ENCODE measurements at places on chromosomes 4 and X.

GRCh38 chr4:79687006-79687405, 279.0 kb upstream of the GK2 start:
- DNase-seq, result no peak

- DNase-seq, result no peak
Measured at GRCh38 chrX:39577985-39578869, 519.5 kb downstream of the BCOR start.

GRCh38 chr4:148514581-148514980, 72.4 kb upstream of the NR3C2 start:
- DNase-seq, result no peak

- no peak for DNase-seq
Measured at GRCh38 chr4:10050261-10050661, 29.0 kb upstream of the SLC2A9 start.

- DNase-seq, result no peak
Measured at GRCh38 chr4:88724406-88724805, 26.8 kb upstream of the NAP1L5 start.

DNA sequence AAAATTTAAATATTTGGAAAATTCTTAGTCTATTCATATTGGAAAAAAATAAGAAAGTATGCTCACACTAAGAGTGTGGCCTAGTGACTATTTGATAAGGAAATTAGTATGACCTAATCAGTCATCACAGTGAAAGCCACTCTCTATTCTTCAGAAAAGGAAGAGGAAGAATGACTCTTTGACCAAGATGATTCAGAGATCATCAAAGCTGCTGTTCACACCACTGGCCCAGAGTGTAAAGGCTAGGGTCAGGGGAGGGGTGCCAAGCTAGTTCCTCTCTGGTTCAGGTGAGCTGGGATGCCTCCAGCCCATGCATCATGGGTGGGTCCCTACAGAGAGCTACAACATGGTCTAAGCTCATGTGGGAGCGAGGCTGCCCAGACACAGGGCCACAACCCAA, 396.9 kb upstream of the NDST3 start:
- no peak for DNase-seq

DNA sequence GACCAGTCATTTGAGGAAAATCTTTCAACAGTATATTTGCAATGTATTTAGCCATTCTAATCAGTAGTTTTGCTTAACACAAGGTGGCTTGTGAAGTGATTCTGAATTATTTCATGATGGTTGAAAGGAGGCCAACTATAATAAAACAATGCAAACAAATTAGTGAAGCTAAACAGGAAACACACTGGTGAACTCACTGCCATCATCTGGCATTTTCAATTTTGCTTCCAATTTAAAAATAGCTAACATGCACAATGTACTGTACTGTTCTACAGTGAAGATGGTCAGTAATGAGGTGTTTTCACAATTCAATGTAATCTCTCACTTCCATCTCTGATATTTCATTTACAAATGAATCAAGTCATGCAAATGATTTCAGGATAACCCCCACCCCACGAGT, 31.1 kb downstream of the PGRMC2 start:
- no peak for DNase-seq

DNA sequence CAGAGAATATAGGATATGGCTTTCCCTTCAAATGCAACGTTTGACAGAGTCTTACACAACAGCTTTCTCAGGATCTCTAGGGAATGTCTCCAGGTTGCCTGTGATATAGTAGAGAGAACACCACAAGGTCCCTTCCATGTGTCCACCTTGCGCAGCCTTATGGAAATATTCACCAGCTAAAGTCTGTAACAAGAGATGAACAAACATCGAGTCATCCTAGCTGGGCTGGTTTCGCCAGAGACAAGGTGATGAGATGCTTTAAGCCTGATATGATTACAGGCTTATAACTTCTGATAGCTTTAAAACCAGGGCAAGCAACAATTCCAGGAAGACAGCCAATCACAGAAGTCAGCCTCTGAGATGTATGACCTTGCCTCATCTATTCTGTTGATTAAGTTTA, 83.8 kb downstream of the SEL1L3 start:
- DNase-seq, result no peak

GRCh38 chr4:121183989-121184388, 19.9 kb upstream of the TNIP3 start:
- no peak for DNase-seq

GRCh38 chr4:182776376-182777105, 140.6 kb downstream of the DCTD start:
- DNase-seq, result no peak

GRCh38 chr4:169015186-169015623, 5.2 kb upstream of the CBR4 start:
- DNase-seq, result no peak

GRCh38 chr4:121764702-121765367, at the start of gene SMIM43:
TSS of gene SMIM43 (minus strand) at chr4:121765164. CDS start at chr4:121765105, 59 bp downstream.
- no peak for DNase-seq

DNA sequence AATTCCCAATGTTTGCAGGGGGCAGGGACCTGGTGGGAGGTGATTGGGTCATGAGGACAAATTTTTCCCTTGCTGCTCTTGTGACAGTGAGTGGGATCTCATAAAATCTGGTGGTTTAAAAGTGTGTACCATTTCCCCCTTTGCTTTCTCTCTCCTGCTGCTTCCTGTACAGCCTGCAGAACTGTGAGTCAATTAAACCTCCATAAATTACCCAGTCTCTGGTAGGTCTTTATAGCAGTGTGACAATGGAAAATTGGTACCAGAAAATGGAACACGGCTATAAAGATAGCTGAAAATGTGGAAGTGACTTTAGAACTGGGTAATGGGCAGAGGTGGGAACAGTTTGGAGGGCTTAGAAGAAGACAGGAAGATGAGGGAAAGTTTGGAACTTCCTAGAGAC, 108.7 kb upstream of the NPFFR2 start:
- DNase-seq, result no peak

- DNase-seq, result no peak
Measured at GRCh38 chrX:104742355-104742754, 176.4 kb downstream of the IL1RAPL2 start.

- DNase-seq, result no peak
Measured at GRCh38 chrX:35726176-35726575, 72.0 kb upstream of the MAGEB16 start.

DNA sequence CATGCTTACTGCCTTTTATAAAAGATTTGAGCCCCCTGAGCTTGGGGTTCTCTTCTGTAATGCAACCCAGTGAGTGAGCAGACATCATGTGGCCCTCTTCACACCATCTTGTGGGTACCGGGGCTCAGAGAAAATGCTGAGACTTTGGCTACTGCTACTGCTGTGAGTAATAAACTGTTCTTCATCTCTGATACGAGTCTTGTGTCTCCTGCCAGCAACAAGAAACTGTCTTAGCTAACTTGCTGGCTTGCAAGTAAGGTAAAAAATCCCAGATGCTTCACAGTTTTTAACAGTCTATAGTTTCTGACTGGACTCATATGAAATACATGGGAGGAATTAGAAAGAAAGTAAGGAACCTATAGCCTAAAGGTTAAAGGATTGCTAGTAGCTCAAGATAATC, 148.3 kb downstream of the GPC3 start:
- no peak for DNase-seq

- no peak for DNase-seq
Measured at GRCh38 chr4:145277011-145277410, 96.6 kb upstream of the OTUD4 start.

- DNase-seq, result no peak
Measured at GRCh38 chr4:155587766-155588165, 78.9 kb upstream of the GUCY1A1 start.

DNA sequence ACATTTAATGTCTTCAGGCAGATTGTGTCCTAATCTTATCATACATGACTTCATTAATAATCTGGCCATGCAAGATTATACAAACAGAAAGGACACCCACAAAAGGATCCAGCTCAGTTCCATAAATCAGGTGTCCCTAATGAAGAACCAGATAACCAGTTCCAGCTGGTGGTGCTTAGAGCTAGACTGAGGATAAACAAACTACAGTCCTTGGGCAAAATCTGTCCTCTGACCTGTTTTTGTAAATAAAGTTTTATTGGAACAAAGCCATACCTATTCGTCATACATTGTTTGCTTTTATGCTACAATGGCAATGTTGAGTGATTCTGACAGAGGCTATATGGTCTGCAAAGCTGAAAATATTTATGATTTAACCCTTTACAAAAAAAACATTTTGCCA, 199.5 kb downstream of the MID1IP1 start:
- DNase-seq, result no peak

GRCh38 chr4:181966104-181966551, 277.1 kb upstream of the TENM3 start:
- DNase-seq, result no peak

DNA sequence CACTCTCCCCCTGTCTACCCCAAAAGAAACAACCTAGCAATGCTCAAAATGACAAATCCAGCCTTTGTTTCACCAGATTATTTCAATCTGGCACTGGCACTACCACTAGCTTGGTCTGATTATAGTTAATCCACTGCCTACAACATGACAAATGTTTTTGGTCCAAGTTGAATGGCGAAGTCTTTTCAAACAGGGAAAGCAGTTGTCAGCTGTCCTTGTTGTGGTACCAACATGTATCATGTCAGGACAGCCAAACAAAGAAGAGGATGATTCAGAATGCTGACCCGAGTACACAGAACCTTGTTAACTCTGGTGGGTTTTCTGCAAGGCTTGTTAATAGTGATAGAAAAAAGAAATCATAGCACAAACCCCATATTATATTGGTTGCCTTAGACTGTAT, 160.8 kb upstream of the ANK2 start:
- no peak for DNase-seq

- DNase-seq, result no peak
Measured at GRCh38 chrX:9614016-9614415, 149.2 kb downstream of the TBL1X start.

DNA sequence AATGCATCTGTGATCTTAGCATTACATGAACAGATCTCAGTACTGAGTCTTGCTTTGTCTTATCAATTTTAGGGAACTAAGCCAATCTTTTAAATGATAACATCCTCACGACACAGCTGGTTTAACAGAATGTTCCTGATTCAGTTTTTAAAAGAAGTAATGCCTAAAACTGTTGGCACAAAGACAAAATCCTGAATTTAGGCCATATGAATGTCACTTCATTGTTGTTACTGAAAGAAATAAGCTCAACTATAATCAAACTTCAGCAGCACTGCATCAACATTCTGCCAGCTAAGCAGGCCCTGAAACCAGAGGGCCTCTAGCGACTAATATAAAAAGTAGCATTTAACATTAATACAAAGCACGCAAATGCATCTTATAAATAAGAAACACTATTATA, 130.6 kb downstream of the FRYL start:
- DNase-seq, result no peak

DNA sequence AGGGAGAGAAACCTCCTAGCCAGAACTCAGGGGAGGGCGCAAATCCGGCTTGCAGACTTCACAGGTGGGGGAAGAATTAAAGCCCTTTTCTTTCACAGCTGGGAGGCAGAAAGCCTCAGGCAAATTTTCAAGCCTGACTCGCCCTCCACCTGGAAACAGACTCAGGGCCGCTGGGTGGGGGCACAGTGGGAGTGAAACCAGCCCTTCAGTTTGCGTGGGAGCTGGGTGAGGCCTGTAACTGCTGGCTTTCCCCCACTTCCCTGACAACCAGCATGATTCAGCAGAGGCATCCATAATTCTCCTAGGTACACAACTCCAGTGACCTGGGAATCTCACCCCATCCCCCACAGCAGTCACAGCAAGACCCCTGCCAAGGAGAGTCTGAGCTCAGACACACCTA, 206.9 kb upstream of the INTU start:
- no peak for DNase-seq

DNA sequence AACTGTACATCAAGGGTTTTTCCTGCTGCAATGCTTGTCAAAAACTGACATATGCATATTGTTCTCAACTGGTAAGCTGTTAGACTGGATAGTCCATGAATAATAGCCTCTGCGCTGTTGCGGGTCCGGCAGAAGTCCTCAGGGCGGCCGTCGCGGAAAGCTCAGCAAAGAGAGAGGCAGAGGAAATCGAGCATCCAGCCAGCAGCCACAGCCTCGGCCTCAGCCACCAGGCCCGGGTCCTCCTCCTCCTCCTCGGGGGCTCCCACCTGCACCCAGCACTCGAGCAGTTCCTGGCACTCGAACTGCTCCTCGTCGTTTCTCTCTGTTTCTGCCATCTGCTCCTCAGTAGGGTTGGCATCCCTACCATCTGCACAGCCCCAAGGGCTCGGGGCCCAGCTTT, 53.7 kb downstream of the UPRT start:
- no peak for DNase-seq

DNA sequence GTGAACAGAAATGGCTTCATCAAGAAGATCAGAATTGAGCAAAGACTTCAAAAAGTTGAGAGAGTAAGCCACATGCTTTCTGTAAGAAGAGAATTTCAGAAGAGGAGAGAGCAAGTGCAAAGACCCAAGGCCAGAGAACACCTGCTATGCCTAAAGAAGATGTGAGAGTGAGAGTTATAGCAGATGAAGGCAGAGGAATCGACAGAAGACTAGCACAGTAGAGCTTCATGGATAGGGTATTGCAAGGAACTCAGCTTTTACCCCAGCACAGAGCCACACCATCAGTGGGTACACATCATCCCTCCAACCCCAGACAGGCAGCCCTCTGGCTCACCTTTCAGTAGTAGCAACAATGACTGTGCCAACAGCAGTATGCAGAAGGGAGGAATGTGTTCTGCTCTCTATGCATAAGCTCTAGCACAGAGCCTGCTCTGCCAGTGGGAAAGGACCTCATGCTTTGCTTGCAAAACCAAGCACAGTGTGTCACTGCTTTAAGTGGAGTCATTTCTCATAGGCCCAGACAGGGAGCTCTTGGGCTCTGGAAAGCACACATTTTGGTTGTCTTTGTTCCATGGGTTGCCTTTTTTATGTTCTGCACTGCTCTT, 318.6 kb downstream of the NAF1 start:
- no peak for DNase-seq

DNA sequence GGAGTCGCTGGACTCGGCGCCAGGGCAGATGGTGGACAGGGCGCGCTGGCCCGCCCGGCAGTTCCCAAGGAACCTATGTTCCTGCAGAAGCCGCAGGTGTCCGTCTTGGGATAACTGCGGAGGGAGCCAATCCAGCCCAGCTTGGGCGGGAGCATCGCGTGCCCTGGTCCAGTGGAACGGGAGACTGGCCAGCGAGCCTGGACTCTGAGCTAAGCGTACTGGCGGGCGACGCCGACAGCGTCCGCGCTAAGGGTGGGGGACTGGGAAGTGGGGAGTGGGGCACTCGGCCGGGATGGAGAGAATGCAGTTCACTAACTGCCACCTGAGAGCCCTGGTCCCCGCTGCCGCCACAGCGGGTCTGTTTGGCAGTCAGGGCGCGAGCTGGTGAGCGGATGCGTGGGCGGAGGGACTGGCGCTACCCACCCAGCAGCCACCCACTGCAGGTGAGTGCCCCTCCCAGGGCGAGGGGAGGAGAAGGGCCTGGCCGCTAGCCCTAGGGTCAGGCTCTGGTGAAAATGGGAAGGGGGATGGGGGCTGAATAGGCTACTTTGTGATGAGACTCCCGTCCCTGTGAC, 1.3 kb upstream of the MAMLD1 start:
- DNase-seq, result no peak

GRCh38 chr4:161573836-161574235, 590.0 kb downstream of the FSTL5 start:
- DNase-seq, result no peak

All from NCI-H748 treated with DMSO at 0.1 percent for 48 hours (cell line).